ENCODE measurements at places on chromosomes 6 and 20. TPM values are rescaled to one million over a fixed set of nuclear protein-coding genes. Genes with fewer than 3 reads are reported as not detected.

- DNase-seq: peak; percentile 84
Measured at GRCh38 chr6:37516076-37516919, 16.6 kb upstream of the CCDC167 start.

DNA sequence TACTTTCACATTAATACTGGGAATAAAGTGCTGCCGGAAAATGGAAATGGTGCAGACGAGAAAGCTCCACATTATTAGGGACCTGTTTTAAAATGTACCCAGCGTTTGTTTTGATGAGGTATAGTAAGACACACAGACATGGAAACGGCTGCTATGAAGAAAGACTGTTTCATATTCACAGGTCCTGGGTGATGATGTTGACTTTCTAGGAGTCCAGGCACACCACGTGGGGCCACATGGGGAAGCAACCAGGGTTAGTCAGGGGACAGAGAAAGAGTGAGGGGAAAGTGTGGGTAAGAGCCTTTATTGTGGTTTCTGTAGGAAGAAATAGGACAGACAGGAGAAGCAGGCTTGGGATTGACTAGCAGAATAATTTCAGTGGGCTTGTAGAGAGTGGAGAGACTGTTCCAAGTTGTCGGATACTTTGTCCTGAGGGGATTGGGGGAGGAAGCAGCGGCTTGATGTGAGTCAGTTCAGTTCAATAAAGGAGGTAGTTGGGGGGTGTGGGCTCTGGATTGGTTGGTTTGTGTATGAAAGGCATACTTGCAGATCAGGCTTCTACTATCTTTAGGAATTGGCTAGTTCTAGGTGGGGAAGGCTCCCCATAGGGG lies 112.0 kb upstream of the MCHR2 start:
- DNase-seq: no peak

The SPEF1 gene
- total RNA-seq: not detected

GRCh38 chr6:149060985-149061760 lies 256.3 kb upstream of the TAB2 start:
- no peak for DNase-seq

- no peak for DNase-seq
Measured at GRCh38 chr6:36268478-36269275, 1.2 kb upstream of the PNPLA1 start.

The PTCRA gene
- total RNA-seq: not detected

The CST2 gene
- total RNA-seq: not detected

DNA sequence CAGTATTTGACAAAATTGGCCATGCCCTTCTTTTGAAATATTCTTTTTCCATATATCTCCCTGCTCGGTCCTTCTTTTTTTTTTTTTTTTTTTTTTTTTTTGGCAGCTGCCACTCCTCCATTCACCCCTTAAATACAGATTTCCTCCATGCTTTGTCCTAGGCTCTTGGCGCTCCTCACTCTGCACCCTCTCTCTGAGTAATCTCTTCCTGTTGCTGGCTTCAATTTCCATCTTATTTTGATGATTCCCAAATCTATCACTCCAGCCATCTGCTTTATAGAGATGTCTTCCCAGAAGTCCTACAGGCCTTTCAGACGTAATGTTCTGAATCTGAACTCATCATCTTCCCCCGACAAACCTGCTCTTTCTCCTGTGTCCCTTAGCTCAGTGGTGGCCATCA lies 12.8 kb upstream of the KLHL32 start:
- DNase-seq: no peak

DNA sequence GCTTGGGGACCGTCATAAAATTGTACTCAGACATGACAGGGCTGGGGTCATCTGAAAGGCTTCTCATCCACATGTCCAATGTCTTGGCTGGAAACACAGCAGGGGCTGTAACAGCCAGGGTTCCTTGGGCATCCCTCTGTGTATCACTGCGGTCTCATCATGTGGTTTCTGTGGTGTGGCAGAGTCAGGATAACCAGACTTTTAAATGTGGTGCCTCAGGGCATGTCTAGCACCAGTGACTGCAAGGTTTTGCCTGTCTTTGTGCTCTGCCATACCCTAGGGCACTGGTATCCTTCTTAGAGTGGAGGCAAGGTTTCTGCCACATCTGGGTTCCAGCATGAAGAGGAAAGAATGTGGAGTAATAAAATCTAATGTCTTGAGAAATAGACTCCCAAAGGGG lies 124.2 kb downstream of the PLEKHG1 start:
- no peak for DNase-seq

The TCP11 gene
- total RNA-seq: not detected

- DNase-seq: peak; percentile 47
Measured at GRCh38 chr20:4162766-4163165, 147.4 kb upstream of the RNF24 start.

DNA sequence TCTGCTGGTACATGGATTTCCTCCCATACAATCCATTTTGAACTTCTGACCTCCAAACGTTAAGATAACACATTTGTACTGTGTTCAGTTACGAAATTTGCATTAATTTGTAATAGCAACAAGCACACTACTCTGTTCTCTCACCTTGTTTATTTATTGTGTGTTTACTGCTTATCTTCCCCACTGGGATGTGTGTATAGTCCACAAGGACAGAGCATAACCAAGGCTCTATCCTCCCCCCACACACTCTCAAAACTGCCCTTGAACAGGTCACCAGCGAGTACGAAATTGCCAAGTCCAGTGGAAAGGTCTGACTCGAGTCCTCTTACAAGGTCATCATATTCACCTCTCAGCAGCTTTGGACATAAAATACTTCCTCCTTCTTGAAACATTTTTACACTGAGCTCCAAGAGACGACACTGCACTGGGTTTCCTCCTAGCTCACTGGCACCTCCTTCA lies 18.6 kb downstream of the ADTRP start:
- no peak for DNase-seq

GRCh38 chr20:10438217-10438616 lies 3.1 kb downstream of the SLX4IP start:
- no peak for DNase-seq

GRCh38 chr6:63936399-63936798 lies 300.8 kb downstream of the PHF3 start:
- no peak for DNase-seq

The SLC26A8 gene
- total RNA-seq: 1.7 TPM

GRCh38 chr6:42260972-42261371 lies 43.3 kb upstream of the MRPS10 start:
- no peak for DNase-seq

DNA sequence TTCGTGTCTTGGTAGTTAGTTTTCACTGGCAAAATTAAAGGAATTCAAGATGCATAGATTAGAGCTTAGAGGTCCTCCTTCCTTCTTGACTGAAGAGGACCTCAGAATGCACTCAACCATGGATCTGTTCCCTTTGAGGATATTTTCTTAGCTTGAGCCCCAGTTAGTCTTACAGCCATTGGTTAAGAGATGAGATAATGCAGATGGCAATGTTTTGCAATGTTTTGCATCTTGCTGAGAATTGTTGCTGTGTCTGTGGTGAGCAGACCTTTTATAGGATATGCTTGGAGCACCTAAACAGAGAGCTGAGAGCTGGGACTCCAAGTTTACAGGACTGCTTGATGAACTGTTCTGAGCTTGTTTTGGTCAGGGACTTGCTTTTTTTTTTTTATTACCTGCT lies 107.5 kb downstream of the TMEM170B start:
- no peak for DNase-seq

DNA sequence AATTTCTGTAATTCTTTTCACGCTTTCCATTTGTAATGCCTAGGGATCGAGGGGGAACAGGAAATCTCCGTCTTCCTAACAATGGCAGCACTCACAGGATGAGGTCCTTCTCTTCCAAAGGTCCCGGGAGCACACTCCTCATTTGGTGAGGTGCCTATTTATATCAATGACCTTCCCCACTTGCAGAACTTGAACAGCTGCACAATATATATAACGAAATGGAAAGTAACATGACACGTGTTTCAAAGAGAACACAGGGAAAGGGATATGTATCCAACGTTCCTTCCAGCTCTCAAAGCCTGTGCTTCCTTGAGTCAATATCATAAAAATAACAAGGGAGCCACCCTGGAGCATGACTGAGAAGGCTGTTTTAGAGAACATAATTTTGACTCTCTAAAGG lies 78.6 kb upstream of the RBM24 start:
- no peak for DNase-seq

DNA sequence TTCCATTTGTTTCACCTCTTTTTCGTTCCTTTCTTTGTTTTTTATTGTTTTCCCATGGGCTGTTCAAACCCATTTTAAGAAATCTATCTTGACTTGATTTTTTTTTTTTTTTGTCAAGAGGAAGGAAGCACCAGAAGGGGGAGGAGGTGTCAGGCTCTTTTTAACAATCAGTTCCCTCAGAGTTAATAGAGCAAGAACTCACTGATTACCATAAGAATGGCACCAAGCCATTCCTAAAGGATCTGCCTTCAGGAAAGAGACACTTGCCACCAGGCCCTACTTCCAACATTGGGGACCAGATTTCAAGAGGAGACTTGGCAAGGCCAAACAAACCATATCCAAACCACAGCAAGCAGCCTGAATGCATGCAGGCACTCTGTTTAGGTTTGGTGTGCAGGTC lies 168.0 kb downstream of the OTOR start:
- DNase-seq: no peak

The SNX21 gene
- 46.7 TPM for total RNA-seq

DNA sequence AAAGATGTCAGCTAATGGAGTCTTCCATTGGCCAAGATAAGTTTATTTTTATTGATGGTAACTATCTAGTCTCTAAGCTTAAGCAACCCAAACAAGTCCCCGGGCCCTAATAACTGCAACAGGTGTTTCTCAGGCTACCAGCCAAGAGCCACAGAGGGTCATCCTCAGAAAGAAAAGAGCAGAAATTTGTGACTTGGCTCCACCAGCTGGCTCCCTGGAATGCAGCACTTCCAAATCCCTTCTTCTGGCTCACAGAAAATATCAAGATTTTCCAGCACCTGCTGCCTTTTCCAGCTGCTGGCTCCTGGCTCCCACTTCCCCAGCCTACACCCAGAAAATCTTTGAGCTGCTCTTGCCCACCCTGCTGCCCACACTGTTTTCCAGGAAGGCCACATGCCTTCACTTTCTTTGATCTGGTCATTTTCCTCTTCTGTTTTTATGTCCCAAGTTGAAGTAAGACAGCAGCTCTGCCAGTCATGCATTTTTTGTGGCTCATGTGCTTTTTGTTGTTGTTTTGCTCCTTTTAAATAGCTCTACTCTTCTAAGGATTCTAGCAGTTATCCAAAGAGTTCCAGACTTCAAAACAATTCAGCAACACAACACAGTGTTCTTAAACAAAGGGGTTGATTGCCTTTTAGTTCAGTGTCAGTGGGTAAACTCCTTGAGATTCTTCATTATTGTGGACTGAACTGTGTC lies 151.0 kb upstream of the SMLR1 start:
- no peak for DNase-seq

The C6orf132 gene
- total RNA-seq: 97.3 TPM

The DEFB124 gene
- total RNA-seq: not detected

GRCh38 chr6:46044881-46045617 lies 29.4 kb upstream of the CLIC5 start:
- DNase-seq: no peak

- DNase-seq: no peak
Measured at GRCh38 chr20:31770243-31770642, 31.2 kb downstream of the TPX2 start.

The LTA gene
- total RNA-seq: not detected

GRCh38 chr20:51931371-51931781 lies 129.1 kb upstream of the SALL4 start:
- DNase-seq: no peak

DNA sequence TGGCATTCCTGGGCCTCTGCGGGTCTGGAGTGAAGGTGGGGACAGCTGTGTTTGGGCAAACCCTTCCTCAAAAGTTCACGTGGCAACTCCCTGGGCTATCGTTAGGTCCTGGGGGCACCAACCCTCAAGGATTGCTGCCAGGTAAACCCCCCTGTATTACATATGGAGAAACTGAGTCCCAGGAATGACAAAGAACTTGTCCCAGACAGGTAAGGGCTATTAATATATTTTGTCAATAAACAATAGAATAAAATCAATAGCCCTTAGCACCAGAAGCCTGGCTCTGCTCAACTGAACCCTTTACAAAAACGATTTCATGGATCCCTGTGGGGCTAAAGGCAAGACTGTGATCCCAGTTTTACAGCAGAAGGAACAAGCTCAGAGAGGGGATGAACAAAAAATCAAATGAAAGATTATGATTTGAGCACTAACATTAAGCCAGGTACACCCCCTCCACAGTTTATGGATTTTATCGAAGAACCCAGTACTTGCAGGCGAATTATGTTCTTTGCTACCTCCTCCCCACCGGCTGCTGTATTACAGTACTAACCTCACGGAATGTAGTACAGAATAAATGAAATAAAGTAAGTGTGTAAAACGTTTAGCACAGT lies 2.7 kb downstream of the ID1 start:
- no peak for DNase-seq

DNA sequence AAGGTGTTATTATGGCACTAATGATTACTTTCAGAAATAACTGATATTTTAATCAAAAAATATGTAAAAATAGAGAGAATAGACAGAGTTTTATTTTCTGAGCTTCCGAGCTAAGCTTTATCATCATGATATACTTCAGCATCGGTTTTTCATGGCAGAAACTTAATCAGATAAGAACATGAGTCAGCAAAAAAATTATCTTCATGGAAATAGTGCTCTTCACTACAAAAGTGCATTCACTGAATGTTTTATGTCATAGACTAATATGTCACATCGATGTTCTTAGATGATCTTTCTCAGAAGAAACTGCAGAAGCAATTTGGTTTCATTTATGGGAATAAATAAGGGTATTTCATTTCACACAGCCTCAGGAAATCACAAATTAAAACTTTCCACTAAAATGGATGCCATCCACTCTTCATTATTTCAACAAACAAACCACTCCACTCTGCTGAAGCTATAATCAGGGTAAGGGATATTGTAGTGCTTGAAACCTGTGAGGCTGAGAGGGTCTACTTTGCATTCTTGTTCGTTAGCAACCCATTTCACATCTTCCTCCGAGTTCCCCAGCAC lies 10.2 kb upstream of the MAP3K7 start:
- no peak for DNase-seq

DNA sequence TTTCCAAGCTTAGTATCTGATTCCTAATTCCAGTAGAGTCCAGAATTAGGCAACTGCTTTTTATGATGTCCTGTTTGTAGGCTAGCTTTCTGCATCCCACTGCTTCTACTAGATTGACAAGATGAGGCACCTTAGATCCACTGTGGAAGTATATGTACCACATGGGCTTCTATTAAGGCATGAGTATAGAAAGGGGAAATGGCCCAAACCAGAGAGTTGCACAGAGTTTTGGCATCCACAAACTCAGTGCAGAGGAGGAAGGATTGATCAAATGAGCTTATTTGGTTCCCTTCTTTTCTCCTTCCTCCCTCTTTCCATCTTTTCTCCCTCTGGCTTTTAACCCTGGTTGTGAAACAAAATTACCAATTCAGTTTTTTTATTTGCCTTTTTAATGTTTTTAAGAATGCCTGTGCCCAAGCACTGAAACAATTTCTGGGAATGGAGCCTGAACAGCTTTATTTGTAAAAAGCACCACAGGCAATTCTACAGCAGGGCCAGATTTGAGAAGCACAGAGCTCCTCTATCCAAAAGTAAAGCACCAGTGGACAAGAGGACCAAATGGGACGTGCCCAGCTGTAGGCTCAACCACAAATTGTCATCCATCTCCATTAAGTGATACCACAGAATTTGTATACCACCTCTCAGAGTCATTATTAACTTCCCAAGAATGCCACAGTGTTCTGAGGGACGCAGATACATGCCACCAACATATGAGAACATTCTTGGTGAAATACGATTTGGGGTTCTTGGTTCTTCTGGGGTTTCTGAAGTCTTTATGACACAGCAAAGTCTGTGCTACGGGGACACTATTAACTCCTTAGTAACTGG lies 969.1 kb downstream of the KIF16B start:
- DNase-seq: no peak

Measured in Peyer's patch (tissue), 4 donors.